ENCODE measurements at places on chromosomes 13 and 19. TPM values are rescaled to one million over a fixed set of nuclear protein-coding genes. Genes with fewer than 3 reads are reported as not detected.

Gene CGB8
- total RNA-seq, result not detected

Gene NALCN
- not detected for total RNA-seq

Gene ZNF8
- total RNA-seq, result 6.7 TPM

Gene ZNF559
- 12.2 TPM for total RNA-seq

Gene GIPR
- 9.3 TPM for total RNA-seq

Gene KLK4
- total RNA-seq, result not detected

Gene FAM83E
- total RNA-seq, result 0.76 TPM

Gene TYROBP
- not detected for total RNA-seq

DNA sequence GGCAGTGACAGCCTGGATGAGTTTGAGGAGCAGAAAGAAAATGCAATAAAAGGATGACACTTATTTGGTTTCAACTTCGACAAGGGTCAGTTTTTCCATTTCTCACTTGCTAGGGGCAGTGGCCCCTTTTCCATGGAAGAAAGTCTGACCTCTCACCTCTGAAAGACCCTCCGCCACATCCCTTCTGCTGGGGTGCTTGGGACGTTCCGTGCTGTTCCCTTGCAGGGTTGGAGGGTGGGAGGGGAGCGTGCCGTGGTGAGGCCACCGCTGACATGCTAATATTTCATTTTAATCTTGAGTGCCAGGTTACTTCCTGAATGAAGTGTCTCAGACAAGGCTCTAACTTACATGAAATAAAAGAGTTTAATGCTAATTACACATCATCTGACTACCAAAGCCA, 5.2 kb upstream of the ZNF536 start:
- no peak overlapping the region for H3K4me3 ChIP-seq
- no peak overlapping the region for H3K27ac ChIP-seq
- H3K27me3 ChIP-seq, result no peaks in the 10 kb centered on the region
- H3K4me1 ChIP-seq, result no peaks in the 10 kb centered on the region
- no peaks in the 10 kb centered on the region for H3K36me3 ChIP-seq

DNA sequence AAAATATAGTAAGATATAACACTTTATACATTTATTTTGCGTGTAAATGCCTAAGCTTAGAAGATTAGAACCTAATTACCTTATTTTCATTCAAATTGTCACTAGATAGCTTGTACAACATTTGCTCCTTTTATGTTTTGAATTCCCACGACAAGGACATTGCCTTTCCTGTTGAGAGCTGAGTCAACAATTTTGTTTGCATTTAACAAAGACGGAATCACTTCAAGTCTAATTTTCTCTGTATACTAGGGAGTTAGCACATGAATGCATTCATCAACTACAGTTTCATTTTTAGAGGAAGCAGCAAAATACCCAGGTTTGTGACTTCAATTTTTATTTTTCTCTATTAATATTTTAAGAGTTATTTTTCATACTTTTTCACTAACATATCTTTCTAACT, 48.7 kb upstream of the PCCA start:
- DNase-seq, result no peak
- no peak overlapping the region for H3K27ac ChIP-seq
- no peaks in the 10 kb centered on the region for H3K27me3 ChIP-seq

DNA sequence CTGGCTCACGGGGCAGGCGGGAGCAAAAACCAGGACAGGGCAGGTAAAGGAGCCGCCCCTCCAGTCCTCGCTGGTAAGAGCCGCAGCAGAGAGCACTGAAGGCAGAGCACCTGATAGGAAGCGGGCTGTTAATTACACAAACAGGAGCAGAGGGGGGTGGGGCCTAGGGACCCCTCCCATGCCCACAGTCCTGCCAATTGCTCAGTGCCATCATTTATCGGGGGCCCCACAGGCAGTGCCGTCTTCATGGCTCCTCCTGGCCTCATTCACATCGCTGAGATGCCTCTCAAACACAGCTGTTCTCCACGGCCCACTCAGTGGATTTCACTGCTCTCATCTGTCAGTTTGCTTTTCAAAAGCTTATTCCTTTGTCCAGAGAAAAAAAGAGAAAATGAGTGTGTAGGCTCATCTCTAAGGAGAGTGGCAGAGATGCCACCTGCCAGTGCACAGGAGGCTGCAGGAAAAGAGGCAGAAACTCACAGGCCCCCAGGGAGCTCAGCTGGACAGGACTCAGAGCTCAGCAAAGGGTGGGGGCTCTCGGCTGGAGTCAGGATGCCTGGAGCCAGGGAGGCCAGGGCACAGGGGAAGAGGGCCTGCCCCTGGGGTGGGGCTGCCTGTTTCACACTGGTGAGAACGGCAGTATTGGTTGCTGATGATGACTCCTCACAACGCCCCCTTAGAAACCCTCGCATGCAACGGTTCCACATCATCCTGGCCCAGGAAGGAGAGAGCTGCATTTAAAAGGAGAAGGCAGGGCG, 174.6 kb downstream of the COL4A1 start:
- H3K4me1 ChIP-seq, result no peaks in the 10 kb centered on the region
- no peak overlapping the region for H3K4me3 ChIP-seq
- no peaks in the 10 kb centered on the region for H3K36me3 ChIP-seq
- H3K27ac ChIP-seq, result no peak overlapping the region
- H3K27me3 ChIP-seq, result no peaks in the 10 kb centered on the region
- no peak for DNase-seq

GRCh38 chr13:74931698-74932433, 550.1 kb downstream of the TBC1D4 start:
- no peaks in the 10 kb centered on the region for H3K4me1 ChIP-seq
- no peak for DNase-seq
- no peak overlapping the region for H3K27ac ChIP-seq
- H3K36me3 ChIP-seq, result no peaks in the 10 kb centered on the region

DNA sequence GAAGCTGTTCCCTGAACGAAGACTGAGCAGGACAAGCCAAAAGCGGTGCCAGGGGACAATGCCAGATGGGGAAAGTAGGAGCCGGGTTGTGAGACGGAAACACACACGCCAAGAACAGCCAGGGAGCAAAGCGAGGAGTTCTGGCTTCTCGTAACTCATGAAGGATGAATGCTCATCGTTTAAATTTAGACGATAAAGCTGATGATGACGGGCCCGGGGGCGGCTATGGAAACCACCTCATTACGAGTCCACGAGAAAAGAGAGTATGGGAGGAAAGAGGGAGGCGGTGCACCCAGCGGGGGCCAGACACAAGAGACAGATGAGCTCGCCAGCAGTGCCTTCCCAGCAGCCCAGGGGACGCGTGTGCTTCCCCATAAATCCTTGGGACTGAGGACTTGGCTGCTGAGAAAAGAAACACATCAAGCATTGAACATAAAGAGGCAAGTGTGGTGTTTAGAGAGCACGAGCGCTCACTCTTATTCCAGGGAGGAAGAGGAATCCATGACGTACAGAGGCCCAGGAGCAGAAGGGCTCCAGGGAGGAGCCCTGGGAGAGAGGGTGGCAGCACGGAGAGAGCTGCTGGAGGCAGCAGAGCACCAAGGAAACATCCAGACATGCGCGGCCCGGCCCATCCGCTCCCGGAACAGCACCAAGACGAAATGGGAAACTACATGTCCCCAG, 70.7 kb downstream of the EPS15L1 start:
- H3K36me3 ChIP-seq, result peaks cover 45% of the 10 kb centered on the region
- no peak overlapping the region for H3K27ac ChIP-seq
- peaks cover 14% of the 10 kb centered on the region for H3K4me1 ChIP-seq
- no peak overlapping the region for H3K4me3 ChIP-seq

GRCh38 chr19:2127758-2128157, 23.6 kb downstream of the AP3D1 start:
- no peaks in the 10 kb centered on the region for H3K4me1 ChIP-seq
- DNase-seq, result no peak
- no peak overlapping the region for H3K4me3 ChIP-seq
- H3K36me3 ChIP-seq, result peaks cover 37% of the 10 kb centered on the region
- H3K27ac ChIP-seq, result no peak overlapping the region
- H3K27me3 ChIP-seq, result no peaks in the 10 kb centered on the region

DNA sequence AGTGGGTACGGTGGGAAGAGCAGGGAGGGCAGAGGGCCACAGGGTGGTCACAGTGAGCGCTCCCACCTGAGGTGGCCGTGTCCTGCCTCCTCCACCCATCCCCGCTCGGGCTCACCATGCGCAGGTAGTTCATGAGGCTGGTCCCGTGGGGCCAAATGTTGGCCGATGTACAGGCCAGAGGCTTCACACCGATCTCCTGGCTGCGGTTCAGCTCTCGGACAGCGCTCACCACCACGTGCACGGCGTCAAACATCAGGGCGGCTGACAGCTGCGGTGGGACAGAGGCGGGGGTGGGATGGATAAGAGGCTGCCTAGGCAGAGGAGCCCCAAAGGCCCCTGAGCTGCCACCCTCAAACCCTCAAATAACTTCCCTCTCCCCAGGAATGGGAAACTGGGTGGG, 15.8 kb downstream of the GRIK5 start:
- no peak overlapping the region for H3K4me3 ChIP-seq
- no peak overlapping the region for H3K27ac ChIP-seq
- no peak for DNase-seq
- H3K4me1 ChIP-seq, result no peaks in the 10 kb centered on the region
- no peaks in the 10 kb centered on the region for H3K36me3 ChIP-seq
- no peaks in the 10 kb centered on the region for H3K27me3 ChIP-seq

DNA sequence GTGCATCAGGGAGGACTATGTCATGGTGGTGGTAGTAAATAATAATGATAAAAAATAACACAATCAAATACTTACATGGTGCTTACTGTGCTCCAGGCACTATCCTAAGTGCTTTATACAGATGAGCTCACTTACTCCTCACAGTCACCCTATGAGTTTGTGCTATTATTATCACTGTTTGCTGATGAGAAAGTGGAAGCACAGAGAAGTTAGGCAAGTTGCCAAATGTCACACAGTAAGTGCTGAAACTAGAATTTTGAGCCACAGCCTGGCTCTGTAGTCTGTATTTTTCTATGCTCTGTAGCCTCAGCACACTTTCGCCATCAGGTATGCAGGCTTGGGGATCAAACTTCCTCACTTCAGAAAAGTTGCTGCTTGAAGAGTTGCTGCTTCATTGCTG, 46.6 kb downstream of the HTR2A start:
- peaks cover 4% of the 10 kb centered on the region for H3K27me3 ChIP-seq
- no peak for DNase-seq
- no peak overlapping the region for H3K4me3 ChIP-seq
- no peaks in the 10 kb centered on the region for H3K36me3 ChIP-seq
- H3K27ac ChIP-seq, result no peak overlapping the region
- H3K4me1 ChIP-seq, result no peaks in the 10 kb centered on the region

DNA sequence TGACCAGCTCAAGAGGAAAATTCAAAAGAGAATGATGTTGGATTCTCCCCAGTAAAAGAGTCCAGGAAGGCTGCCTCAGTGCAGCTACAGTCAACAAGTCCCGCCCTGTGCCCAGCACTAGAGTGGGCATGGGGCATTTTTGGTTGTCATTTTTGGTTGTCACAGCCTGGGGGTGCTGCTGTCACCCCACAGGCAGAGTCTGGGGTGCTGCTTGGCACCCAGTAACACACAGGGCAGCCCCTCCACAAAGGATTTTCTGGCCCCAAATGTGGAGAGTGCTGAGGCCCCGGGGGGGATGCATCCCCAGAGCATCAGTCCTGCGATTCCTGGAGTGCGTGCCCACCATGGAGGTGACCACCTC, 28.2 kb upstream of the TMEM255B start:
- no peaks in the 10 kb centered on the region for H3K27me3 ChIP-seq
- no peaks in the 10 kb centered on the region for H3K36me3 ChIP-seq
- peaks cover 5% of the 10 kb centered on the region for H3K4me1 ChIP-seq
- no peak overlapping the region for H3K27ac ChIP-seq
- no peak overlapping the region for H3K4me3 ChIP-seq
